ENCODE measurements at places on chromosomes 3 and 15. TPM values are rescaled to one million over a fixed set of nuclear protein-coding genes. Genes with fewer than 3 reads are reported as not detected.

GRCh38 chr3:129834580-129834979 lies 58.9 kb downstream of the TMCC1 start:
- DNase-seq: no peak

GRCh38 chr3:159739969-159740368 lies 248.7 kb upstream of the IL12A start:
- DNase-seq: no peak

DNA sequence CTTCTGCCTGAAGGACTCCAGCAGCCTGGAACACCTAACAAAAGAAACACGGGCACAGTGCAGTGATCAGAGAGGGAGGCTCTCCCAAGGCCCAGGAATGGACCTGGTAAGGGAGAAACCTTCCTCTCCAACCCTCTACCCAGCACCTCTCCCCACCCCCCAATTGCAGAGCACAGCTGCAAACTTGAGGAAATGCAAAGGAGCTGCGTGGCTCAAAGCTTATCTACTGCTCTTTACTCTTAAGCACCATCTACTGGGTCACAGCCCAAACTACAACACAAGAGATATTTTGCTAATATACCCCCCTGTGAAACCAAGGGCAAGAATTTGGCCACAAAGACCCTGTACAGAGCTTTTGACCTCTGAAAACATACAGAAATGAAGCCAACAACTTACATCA lies 328.3 kb downstream of the OXSM start:
- DNase-seq: no peak

Gene C2CD4A
- 5.3 TPM for total RNA-seq

Gene PAK6
- total RNA-seq: 11.9 TPM

DNA sequence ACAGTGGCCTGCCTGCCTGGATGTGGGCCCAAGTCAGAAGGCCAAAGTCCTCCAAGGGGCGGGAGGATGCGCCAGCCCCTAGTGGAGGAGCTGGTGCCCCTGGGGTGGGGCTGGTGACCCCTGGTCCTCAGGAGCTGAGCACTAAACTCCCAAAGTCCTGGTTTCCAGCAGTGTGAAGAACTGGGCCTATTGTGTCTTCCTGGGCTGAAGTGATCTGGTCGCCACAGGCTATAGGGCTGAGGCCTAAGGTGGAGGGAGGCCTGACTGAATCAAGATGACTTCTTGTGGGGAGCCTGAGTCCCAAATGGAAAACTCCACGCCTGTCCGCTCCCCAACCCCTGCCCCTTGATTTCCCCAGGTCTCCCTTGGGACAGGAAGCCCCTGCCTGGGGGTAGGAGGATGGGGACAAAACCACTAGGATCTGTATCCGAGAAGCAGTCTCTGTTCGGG lies 753 bp upstream of the FES start:
- no peak for DNase-seq

- no peak for DNase-seq
These were observed 14.4 kb upstream of the C3orf80 start for GRCh38 chr3:160210799-160211221.

GRCh38 chr3:183230826-183231225 lies 22.2 kb upstream of the B3GNT5 start:
- DNase-seq: no peak

- DNase-seq: no peak
These were observed 21.0 kb downstream of the GLB1 start for GRCh38 chr3:33075995-33076394.

Gene SERINC4
- total RNA-seq: 0.13 TPM

DNA sequence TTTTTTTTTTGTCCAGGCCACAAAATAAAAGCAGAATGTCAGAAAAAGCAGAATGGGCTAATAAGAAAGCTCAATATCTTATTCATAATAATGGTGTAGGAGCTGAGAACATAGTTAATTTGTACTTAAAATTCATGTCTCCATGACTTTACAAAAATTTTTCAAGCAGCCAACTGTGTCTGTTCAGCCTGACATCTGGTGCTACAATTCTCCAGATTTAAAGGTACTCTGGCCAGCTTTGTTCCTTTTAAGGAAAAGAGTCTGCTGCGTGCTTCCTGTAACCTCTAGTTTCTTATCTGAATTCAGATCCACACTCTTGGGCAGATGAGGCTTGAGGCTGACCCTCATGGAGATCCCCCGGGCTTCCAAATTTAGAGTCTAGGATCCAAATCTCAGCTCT lies 8.7 kb upstream of the RFX7 start:
- no peak for DNase-seq

Gene CTDSPL
- total RNA-seq: 78.3 TPM

DNA sequence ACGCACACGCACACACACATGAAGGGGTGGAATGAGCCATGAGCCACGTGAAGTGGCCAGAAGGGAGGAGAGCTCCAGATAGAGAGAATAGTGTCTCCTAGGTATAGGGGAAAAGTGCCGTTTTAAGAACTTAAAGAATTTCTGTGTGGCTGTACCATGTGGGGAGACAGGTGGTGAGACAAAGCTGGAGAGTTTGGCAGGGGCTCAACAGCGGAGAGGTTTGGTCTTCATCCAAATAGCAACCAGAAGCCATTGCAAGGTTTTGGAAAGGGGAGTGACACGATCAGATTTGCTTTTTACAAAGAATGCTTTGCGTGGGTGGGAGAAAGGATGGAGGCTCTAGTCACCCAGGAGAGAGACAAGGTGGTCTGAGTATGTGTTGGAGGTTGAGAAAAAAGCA lies 146.0 kb downstream of the IL20RB start:
- DNase-seq: no peak

GRCh38 chr3:18024715-18025114 lies 282.3 kb upstream of the TBC1D5 start:
- DNase-seq: no peak

DNA sequence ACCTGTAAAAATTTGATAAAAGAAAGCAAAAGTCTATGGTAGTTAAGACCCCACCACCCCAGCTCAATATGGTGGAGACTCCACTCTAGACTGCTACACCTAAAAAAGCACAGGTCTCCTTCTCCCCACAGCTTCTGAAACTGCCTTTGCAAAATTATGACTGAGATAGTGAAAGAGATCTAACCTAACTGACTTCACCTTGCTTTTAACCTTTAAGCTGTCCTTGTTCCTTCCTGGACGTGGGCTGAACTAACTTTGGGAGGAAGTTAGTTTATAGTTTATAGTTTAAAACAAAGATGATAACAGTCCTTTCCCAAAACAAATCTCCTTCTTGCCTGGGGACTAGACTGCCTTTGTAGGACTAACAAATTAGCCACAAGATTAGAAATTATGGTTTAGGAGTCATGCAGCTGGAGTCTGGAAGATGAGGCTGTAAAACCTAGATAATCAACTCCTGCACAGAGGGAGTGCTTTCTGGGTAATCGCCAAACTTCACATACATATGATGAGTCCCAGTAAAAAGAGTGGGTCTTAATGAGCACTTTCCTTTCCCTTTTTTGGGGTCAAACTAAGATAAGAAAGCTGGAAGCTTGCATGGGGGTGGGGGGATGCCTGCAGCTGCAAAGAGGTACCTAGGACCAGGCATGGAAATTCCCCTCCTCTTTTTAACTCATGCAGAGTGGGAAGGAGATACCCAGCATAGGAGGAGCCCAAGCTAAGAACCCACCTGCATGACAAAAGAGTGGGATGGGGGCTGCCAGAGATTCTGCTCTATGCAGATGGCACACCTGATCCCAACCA lies 17.5 kb downstream of the CCR8 start:
- DNase-seq: no peak

DNA sequence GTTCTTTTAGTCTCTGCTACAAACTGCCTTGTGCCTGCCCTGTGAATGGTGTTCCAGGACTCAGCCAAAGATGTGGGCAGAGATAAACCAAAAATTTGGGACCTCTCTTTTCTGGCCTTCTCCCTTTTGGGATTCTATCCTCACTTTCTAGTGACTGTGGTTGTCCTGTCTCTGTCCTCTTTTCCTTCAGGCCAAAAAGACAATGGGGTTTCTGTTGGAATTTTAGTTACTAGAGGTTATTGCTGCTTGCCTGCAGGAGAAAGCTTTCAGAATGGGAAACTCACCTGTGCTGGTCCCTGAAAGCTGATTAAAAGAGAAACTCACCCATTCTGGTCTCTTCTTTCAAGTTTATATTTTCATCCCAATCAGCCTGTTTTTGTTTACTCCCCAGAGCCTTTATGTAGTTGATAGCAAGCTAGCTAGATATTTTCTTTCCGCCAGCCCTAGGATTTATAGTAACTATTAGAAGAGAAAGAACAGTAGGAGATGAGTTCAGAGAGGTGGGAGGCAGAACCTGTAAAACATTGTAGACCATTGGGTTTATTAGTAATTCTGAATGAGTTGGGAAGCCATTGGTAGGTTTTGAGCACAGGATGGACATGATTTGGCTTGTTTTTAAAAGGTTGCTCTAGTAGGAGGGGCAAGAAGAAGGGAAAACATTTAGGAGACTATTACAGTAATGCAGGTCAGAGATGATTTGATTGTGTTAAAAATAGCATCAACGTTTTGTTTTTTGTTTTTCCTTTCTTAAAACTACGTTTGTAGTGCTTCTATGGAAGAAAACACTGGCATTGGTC lies 138.9 kb downstream of the TCF12 start:
- DNase-seq: no peak

DNA sequence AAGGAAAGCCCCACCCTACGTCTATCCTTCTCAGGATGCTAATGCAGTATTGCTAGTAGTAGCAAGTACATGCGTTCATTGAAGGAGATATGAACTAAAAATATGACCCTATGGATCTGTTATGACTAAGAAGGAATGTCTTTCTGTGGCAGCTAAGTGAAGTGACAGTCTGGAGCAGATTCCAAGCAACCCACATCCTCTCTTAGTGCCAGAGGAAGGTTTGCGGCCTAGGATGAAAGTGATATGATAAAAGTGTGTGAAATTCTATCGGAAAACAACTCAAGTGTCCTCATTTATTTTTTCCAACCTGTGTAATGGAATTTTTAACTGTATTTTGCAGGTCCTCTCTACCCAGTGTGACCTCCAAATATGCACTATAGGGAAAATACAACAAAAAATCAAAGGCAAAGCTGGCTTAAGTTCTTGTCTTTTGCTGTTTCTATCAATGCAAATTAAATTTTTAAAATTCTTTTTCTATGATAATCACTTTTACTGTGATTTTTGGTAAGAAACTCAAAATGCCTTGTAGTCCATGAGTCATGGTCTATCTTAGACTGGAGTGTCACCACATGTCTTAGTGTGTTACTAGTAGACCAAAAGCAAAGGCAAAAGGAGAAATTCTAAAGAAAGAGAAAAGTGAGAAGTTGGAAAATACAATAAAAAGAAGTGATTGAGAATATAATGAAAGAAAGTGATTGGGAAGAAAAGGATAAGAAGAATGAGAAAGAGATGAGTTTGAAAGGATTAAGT lies 161.2 kb upstream of the TMCO5A start:
- DNase-seq: no peak

- DNase-seq: no peak
These were observed 408.6 kb downstream of the GBE1 start for GRCh38 chr3:81352867-81353266.

Gene SAXO2
- total RNA-seq: 3.2 TPM

Gene GORASP1
- total RNA-seq: 70.9 TPM

GRCh38 chr15:69855258-69856000 lies 242.3 kb downstream of the TLE3 start:
- DNase-seq: no peak

GRCh38 chr3:114582929-114583328 lies 289.1 kb downstream of the TIGIT start:
- DNase-seq: no peak

Measured in kidney (tissue), 22 donors.